H4 (cell line): ENCODE measurements at places on chromosomes 1 and 21. TPM values are rescaled to one million over a fixed set of nuclear protein-coding genes. Genes with fewer than 3 reads are reported as not detected.
A peak's percentile ranks its signal among the peaks of the same experiment; 100 is the strongest.

Gene SPATA21
- not detected in 2 replicates for total RNA-seq

Gene TAL1
- 0.10 and 0.27 TPM in 2 replicates for total RNA-seq

DNA sequence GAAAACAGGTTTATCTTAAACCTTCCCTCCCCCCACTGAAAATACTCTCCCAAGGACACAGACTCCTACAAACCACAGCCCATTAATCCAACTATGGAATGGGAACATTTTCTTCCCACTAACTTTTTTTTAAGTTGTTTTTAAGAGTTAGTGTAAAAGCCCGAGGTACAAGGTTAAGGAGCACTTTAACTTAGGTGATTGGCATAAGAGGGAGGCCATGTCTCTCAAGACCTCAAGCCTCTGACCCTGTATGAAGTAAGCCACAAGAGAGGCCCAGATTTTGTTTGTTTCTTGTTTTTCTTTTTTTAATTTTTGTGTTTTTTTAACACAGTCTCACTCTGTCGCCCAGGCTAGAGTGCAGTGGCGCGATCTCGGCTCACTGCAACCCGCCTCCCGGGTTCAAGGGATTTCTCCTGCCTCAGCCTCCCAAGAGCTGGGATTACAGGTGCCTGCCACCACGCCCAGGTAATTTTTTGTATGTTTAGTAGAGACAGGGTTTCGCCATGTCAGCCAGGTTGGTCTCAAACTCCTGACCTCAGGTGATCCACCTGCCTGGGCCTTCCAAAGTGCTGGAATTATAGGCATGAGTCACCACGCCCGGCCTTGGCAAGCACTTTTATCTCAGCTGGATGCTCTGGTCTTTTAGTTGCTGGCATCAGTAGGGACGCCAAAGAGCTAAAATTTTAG lies 14.4 kb downstream of the ARMH1 start:
- DNase-seq = no peak

Gene KRTAP21-2
- not detected in 2 replicates for total RNA-seq

DNA sequence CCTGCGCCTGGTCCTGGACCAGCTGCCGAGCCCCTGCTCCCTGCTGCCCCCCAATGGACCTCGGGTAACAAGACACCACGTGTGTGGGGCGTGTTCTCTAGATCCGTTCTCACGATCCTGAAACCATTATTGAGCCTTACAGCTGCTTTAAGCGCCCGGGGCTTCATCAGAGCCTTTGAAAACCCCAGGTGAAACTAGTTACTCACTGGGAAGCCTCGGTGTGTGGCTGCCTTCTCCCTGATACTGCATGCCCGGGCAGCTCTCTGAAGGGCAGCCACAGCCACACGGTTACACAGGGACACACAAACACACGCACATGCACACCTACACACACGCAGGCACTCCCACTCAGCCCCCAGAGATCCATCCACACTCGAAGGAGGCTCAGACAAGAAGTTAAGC lies 5.3 kb downstream of the HES2 start:
- DNase-seq = peak; percentile 31

DNA sequence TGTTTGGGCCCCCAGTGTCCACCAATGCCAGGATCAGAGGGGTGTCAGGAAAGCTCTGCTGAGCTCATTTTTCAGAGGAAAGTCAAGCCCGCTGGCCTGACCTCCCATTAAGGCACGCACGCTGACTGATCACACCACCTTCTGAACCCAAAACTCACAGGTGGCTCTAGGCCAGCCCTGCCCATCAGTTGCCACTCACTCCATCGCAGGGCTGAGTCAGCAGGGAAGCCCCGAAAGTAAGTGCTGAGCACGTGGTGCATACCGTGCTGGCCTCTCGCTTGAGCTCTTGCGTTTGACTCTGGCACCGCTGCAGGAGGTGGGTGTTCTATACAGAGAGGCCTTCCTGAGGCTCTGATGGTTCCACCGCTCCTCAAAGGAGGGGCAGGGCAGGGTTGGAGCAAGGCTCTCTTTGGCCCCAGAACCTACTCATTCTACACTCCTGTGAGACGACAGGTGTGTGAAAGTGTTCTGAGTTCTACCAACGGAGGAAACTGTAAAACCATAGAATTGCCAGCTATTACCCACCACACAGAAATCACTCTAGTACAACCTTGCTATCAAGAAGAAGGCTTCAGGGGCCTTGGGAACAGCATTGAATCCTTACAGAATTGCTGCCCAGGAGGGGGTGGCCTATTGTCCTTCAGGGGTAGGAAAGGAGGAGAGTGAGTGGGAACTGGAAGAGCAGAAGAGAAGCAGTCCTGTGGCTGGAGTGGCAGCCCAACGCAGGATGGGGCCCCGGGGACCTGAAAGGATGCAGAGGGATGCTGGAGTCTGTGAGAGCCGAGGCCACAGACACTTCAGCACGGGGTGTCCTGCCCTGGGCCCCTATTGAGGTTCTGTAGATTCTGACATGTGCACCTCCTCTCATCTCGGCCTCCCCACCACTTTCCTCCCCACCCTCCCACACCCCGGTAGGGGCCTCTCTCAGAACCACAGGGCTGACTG lies 214.7 kb upstream of the EDN2 start:
- DNase-seq = no peak

Gene ARPC5
- 118 and 158 TPM in 2 replicates for total RNA-seq

DNA sequence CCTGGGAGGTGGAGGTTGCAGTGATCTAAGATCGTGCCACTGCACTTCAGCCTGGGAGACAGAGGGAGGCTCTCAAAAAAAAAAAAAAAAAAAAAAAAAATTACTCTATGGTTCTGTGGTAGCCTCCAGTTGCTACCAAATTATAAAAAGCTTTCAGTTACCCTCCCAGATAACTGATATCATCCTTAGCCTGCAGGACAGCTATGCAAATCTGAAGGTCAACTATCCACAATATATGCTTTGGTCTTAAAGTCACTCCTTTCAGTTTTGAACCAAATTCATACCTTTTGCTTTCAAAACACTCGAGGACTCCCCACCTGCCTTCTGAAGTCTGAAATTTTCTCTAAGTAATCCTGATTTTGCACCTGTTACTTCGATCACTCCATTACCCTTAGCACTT lies 3.1 kb downstream of the MIXL1 start:
- DNase-seq = no peak

- DNase-seq = no peak
Measured at GRCh38 chr1:170131450-170131849, 14.3 kb upstream of the NTMT2 start.

Gene ASPM
- total RNA-seq = 18.2 and 28.4 TPM in 2 replicates

Gene LBR
- total RNA-seq = 50.3 and 54.7 TPM in 2 replicates

DNA sequence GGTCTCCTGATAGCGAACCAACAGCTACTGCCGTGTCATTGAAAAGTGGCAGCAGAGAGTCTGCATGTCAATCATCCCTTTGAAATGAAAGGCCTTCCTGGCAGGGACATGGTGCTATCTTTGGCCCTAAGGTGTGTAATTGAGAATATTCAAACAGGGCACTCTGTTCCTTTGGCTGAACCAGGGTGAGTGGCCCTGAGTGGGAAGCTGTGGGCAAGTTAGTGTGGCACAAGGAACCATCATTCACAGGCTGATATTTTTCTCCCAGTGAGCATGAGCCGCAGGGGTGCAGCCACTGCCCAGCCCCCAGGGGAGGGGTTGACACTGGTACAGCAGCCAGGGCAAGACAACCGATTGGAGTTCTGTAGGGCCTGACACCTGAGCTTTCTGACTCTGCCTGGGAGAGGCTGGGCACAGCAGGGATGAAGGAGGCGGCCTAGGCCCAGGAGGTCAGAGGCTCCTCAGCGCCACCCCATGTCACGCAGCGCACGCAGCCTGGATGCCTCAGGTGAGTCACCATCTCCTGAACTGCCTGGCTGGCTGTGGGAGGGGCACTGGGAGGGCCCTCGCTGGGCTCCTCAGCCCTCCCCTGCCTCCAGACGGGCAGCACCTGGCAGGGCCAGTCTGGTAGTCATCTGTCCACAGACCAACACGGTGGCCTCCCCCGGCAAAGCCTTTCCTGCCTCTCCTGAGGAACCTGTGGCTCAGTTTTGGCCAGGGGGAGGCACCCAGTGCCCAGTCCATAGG lies 13.2 kb downstream of the QSOX1 start:
- peak; percentile 51 for DNase-seq

Gene FMO1
- 0.06 TPM in 1 of 2 replicates, not detected in the other for total RNA-seq

DNA sequence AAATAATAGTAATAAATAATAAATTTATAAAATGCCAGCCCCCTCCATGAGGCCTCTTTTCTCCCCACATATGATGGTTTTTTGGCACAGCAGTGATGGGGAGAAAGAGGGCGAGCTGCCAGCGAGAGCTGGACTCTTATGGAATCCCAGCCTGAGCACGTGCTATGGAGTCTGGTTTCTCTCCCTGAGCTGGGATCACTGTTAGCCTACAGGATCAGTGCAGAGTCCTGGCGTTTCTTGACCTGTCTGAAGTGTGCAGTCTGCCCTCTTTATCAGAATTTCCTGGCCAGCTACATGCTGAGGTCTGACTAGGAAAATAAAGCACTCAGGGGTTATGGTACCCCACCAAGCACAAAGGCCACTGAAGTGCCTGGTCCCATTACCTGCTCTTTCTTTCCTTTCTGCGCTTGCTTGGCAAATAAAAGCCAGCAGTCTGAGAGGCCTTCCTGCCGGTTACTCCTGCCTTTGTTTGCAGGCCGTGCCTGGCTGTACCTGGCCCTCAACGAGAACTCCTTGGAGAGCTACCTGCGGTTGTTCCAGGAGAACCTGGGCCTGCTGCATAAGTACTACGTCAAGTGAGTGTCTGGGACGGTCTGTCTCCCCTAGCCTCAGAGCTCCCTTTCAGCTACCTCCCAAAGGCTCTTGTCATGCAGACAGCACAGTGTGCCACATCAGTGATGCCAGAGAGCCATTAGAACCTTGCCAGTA lies 18.5 kb upstream of the SLC25A34 start:
- DNase-seq = no peak

Gene IFI6
- total RNA-seq = 257 and 342 TPM in 2 replicates

DNA sequence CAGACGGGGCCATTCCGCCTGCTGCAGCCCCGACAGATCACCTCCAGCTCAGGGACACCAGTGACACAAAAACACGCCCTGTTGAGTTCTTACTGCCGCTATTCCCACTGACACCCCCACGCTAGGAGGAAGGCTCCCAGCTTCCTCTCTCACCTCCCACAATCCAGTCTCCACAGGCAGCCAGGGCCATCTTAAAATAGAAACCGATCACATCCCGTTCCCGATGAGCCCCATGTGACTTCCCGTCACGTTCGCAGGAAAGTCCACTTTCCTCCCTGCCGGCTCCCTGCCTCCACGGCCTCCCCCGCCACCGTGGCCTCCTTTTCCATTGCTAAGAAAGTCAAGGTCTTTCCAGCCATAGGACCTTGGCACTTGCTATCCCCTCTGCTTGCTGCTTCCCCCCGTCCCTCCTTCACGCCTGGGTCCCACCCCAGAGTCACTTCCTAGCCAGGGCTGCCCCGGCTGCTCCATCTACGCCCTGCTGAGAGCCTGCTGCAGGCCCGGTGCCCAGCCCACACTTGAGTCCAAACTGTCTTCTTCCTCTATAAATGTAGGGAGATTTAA lies 24.0 kb upstream of the DDOST start:
- no peak for DNase-seq

DNA sequence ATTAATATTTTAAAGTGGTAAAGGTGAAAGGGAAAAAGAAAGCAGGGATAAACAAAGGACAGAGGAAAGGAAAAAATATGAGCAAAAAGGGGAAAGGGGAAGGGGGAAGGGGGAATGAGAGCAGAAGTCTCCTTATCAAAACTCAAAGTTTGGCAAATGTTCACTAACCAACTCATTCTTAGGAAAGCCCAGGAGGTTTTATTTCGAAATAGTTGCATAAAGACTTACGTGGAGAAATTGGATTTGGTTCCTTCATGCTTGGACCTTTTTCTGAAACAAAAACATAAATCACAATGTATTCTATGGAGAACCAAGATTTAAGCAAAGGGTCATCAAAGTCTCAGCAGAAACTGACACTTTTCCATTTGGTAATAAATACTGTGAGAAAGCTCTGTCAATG lies 188.1 kb downstream of the TGFBR3 start:
- DNase-seq = no peak

- DNase-seq = peak; percentile 48
Measured at GRCh38 chr1:241985787-241986186, 13.1 kb downstream of the MAP1LC3C start.

Gene CHIA
- not detected in 2 replicates for total RNA-seq
